ENCODE measurements at places on chromosomes 7 and 10.

DNA sequence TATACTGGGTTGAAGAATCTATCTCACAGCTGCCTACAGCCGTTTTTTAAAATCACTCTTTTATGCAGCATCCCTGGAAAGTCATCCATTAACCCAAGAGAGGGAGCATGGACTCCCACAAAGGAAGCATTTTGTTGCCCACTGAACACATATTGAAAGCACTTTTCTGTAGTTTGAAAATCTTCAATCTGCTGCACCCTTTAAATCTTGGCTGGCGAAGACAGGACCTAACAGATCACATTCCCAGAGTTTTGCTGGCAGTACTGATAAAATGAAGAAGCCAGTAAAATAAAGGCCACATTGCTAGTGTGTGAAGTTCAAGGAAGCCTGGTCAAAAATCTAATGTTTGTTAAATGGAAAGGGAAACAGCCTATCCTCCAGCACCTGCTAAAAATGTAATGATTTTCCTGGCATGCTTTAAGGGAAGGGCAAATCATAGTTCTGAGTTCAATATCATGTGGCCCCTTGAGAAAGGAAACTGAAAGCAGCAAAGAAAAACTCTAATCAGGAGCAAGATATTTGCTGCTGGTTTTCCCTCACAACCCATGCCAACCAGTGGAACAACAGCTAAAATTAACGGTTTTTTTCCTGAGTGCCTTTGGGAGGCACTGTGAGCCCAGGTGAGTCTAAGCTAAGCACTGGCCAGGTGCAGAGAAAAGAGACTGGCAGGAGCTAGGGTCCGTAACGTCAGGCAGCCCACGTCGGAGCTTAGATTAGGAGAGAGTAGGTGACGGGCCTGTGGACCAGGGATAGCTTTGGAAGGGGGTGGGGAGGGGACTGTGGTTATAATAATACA lies 97.9 kb upstream of the PALS2 start:
- DNase-seq, result no peak

- no peak for DNase-seq
Observed at GRCh38 chr7:93262535-93262934, 30.4 kb downstream of the VPS50 start.

GRCh38 chr10:97573672-97574071 lies 1.1 kb downstream of the ANKRD2 start:
- no peak for DNase-seq

- DNase-seq, result no peak
Observed at GRCh38 chr10:72095195-72095594, 6.8 kb upstream of the SPOCK2 start.

- no peak for DNase-seq
Observed at GRCh38 chr10:117170244-117170643, 27.0 kb upstream of the KCNK18 start.

DNA sequence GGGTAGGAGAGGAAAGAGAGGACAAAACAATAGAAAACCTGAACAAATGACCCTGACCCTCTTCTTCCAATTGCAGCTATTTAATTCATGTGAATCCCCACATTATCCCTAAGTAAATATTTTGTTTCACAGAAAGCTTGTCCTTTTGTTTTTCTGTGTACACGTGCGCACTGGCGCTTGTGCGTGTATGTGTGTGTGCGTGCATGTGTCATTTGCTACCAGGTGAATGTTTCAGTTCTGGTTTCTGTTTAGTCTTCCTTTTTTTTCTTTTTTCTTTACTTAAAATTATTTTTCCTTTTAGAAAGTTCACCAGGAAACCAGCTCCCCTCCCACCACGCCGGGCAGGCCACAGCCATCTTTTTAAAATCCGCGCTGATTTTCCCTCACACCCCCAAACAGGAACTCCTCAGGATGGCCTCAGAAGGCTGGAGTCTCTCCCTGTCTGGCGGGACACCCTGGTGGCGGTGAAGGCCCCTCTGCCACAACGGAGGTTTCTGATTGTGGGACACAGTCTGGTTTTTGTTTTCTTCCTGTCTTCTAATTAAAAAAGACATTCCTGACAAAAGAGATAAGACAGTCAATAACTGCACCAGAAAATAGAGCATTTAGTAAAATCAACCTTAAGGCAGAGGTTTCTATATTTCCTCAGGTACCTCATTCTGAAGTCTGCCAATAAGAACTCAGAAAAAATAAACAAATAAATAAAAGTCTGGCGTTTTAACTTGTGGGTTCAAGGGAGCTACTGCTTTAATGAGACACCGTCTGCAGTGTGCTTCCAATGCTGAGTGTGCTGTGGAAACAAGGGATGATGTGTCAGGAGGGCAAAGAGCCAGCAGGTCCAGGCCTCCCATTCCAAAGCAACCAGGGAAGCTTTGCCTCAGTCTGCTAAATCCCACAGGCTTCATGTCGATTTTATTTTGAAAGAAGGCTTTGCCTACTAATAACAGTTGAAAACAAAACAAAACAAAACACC lies 17.4 kb downstream of the IRF5 start:
- DNase-seq, result no peak

DNA sequence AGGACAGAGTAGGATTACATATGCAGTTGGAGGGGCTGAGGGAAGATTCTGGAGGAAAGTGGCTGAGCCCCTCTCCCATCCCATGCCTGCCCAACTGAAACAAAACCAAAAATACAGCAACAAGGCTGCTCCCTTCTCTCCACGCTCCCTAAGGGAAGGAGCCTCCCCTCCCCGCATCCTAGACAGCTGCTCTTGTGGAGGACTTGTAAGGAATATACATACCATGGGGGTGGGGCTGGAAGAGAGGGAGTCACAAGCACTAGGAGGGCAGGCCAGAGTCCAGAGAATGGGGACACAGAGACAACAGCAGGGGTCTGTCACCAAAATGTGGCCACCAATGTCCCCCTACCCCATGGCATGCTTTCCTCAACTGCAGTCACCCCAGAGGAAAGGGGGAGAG lies 13.2 kb downstream of the LDB1 start:
- no peak for DNase-seq

DNA sequence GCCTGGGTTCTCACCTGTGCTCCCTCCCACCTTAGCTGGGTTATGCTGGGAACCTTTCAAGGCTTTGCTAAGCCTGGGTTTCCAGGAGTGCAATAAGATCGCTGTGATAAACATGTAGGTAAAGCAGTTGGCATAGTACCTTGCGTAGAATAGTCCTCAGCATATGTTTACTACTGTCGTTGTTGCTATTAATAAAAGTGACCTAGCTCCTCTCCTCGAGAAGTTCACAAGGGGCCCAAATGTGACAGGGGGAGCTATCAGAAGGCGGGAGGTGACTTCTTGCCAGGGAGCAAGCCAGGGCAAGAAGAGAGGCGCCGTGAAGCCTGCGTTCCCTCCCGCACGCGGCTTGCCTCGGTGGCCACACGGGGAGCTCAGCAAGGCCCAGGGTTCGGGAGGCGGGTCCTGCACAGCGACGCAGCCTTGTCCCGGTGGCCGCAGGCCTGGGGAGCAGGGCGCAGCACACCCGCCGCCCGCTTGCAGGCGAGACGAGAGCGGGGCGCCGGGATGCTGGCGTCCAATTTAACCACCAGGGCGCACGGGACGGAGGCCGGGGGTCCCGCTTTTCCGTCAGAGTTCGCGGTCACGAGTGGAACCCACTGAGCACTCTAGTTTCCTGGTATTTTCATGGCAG lies 106.2 kb downstream of the SNX10 start:
- DNase-seq, result peak; percentile 54

GRCh38 chr7:14751461-14751860 lies 151.1 kb downstream of the DGKB start:
- DNase-seq, result peak; percentile 80
